ENCODE measurements at places on chromosomes 4 and X.

DNA sequence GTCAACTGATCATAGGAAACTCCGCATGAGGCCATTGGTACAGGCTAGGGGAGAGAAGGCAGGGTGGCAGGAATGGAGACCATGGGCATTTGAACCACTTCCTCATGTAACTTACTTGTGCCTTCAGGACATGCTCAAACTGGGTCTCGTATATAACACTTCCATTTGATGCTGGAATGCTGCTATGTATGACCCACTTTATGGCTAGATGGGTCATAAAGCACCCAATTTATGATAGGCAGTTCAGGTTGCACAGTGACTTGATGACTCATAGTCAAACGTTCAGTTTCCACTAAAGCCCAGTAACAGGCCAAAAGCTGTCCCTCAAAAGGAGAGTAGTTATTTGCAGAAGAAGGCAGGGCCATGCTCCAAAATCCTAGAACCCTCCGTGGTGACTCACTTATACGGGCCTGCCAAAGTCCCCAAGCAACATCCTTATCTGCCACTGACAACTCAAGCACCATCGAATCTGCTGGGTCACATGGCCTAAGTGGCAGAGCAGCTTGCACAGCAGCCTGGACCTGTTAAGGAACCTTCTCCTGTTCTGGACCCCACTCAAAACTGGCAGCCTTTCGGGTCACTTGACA lies 236.4 kb downstream of the ZC4H2 start:
- no peak for DNase-seq

GRCh38 chr4:105451346-105451745 lies 22.5 kb downstream of the PPA2 start:
- no peak for DNase-seq

DNA sequence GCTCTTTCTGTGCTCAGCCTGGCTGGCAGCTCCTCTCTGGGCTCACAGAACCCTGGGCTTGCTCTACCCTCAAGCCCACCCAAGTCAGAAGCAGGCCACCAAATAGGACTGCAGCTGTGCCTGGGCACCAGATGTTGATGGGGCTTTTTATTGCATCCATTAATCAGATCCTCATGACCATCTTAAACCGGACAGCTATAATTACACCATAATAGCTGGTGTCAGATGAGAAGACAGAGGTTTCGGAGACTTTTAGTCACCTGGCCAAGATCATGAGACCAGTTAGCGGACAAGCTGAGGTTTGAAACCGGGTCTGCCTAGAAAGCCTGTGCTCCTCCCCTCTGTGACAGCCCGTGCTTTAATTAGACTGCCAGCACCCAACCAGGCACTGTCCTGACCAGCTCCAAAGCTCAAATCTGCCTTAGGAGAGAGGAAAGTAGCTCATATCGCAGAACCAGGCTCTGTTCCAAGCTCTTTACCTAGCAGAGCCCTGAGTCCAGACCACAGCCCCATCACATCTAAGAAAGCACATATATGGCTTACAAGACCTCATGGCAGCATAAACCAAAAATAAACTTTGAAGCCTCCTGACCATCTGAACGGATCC lies 88.9 kb downstream of the JAKMIP1 start:
- no peak for DNase-seq

DNA sequence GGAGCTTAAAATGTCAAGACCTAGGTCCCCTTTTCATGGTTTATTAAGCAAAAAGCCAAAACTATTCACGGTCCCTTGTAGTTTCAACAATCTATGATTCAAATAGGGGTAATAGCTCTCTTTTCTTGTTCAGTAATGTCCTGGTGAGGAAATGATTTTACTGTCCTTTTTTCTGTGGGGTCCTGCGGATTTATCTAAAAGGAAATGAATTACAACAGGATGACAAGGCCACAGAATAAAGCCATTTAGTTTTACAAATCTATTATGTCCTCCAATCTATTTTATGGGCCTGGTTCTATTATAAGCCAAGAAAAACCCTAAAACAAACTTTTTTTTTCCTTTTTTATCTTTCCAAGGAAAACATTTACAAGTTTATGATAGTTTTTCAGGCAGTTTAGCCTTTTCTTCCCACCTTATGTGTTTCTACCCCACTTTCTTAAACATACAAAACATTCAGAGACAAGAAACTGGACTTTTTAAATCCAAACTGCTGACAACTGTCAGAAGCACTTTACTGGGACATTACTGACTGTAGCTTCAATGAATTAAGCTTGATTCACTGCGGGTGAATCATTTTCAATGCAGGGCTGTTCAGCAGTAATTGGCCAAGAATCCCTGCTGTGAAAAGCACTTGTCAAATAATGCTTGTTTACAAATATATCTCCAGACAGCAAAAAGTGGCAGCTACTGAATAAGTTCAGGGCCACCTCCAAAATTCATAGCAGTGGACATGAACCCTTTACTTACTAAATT lies 4.3 kb downstream of the EPHA5 start:
- peak; percentile 29 for DNase-seq

- DNase-seq, result no peak
These were observed 59.3 kb downstream of the AFF1 start for GRCh38 chr4:86993909-86994681.

DNA sequence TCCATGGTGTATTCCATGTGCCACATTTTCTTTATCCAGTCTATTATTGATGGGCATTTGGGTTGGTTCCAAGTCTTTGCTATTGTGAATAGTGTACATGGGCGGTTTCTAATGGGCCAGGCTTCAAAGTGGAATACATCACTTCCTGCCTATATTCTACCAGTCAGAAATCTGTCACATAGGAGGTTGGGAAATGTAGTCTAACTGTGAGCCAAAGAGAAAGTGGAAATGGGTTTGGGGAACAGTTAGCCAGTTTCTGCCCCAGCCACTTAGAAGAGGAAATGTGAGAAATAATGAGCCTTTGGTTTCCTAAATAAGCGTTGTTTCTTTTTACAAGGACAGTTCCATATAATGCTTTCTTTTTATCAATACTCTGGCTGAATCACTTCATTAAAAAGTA lies 85.1 kb upstream of the AP1S2 start:
- no peak for DNase-seq

- DNase-seq, result no peak
These were observed 87.6 kb upstream of the SLC4A4 start for GRCh38 chr4:71251261-71251660.
